Activated CD4-positive, CD25-positive, alpha-beta regulatory T cell treated with anti-CD3 and anti-CD28 coated beads, Interleukin-2, amount 50 U/mL, for 24 hours (primary cell): ENCODE measurements at places on chromosomes 11 and 22.
A peak's percentile ranks its signal among the peaks of the same experiment; 100 is the strongest.

GRCh38 chr11:47055534-47055933, 119.0 kb downstream of the CSTPP1 start:
- no peak for ATAC-seq

GRCh38 chr11:86818462-86819192, 18.3 kb downstream of the PRSS23 start:
- ATAC-seq = no peak

GRCh38 chr11:126899961-126900748, 100.4 kb downstream of the KIRREL3 start:
- no peak for ATAC-seq

- ATAC-seq = no peak
Observed at GRCh38 chr11:60482361-60482760, 10.2 kb upstream of the MS4A12 start.

DNA sequence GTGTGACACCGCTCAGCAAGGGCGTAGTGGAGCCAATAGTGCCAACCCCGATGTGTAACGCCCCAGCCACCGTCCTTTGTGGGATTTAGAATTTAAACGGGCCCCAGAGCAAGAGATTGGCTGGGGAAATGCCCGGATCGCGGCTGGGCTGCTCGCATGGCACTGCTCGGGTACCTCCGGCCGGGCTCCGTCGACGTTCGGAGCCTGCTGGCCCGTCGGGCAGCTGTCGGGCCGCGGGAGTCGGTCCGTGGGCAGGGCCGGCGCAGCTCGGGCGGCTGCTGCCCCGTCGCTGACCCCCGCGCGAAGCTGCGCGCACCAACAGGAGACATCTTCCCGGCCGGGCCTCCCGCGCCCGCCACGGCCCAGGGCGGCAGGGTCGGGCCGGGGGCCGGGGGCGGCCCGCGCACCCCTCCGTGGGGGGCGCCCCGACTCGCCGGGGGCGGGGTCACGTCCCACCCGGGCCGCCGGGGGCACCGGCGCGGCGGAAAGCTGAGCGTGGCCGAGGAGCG, 1.3 kb upstream of the KDM2A start:
- no peak for ATAC-seq

DNA sequence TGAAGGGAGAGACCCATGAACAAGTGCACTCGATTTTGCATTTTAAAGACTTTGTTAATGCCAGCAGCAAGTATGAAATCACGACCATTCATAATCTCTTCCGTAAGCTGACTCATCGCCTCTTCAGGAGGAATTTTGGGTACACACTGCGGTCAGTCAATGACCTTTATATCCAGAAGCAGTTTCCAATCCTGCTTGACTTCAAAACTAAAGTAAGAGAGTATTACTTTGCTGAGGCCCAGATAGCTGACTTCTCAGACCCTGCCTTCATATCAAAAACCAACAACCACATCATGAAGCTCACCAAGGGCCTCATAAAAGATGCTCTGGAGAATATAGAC, 5.9 kb downstream of the SERPIND1 start:
- ATAC-seq = no peak

DNA sequence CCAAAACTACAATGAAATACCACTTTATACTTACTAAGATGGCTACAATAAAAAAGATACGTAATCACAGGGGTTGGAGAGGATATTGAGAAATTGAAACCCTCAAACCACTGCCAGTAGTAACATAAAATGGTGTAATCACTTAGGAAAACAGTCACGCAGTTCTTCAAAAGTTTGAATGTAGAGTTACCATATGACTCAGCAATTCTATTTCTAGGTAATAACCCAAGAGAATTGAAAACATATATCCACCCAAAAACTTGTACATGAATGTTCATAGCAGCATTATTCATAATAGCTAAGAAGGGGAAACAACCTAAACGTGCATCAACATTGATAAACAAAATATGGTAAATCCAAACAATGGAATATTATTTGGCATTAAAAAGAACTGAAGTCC, 24.4 kb upstream of the PSMA1 start:
- ATAC-seq = peak; percentile 89

GRCh38 chr11:70834984-70835560, 417.3 kb downstream of the SHANK2 start:
- ATAC-seq = no peak

DNA sequence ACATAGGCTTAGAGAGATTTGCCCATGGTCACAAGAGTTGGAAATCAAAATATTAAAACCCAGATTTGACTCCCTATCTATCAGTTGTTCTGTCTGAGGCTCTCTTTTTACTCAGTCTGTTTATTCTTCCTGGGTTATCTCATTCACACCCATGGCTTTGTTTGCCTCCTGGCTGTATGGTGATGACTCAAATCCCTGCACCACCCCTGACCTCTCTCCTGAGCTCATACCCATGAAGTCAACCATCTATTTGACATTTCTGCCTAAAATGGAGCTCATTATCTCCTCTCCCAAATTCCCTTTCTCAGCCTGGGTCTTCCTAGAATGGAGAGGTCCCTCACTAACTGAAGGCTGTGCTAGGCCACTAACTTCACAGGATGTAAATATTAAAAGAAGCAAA, 27.8 kb upstream of the CCDC134 start:
- ATAC-seq = no peak

DNA sequence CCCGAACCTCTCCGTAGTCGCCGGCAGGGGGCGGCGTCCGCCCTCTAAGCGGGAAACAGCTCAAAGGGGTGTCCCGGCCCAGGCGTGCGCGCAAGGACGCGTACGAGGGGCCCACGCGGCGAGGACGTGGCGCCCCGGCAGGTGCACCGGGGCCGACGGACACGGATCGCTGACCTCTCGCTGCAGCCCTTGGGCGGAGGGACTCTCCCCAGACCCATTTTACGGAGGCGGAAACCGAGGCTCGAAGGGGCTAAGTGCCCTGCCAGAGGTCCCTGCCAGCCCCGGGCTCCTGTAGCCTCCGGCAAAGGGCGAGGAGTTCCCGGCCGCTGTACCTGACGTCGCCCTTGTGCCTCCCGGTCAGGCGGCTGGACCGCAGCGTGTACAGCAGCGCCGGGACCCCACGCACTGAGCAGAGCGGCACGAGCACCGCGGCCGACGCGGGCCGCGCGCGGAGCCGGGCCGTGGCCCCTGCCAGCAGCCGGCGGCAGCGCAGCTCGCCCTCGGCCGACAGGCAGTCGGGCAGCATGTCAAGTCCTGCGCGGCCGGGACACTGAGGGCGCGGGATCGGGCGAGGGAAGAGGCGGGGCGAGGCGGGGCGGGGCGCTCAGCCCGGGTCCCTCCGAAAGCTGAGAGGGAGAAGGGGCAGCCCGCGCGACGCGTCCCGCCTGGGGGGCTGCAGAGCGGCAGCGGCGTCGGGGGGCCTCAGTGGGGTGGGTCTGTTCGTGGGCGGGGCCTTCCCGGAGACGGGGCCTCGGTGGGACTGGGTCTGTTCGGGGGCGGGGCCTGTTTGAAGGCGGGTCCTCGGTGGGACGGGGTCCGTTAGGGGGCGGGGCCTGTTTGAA, at the start of gene NUDT8:
Gene NUDT8, minus strand, starts transcription at position 552 of the 842 bp plus-strand sequence. Its CDS starts 26 bp downstream, at position 526.
- peak; percentile 75 for ATAC-seq

GRCh38 chr11:121755191-121755590, 302.4 kb upstream of the SORL1-AS1 start:
- ATAC-seq = no peak

DNA sequence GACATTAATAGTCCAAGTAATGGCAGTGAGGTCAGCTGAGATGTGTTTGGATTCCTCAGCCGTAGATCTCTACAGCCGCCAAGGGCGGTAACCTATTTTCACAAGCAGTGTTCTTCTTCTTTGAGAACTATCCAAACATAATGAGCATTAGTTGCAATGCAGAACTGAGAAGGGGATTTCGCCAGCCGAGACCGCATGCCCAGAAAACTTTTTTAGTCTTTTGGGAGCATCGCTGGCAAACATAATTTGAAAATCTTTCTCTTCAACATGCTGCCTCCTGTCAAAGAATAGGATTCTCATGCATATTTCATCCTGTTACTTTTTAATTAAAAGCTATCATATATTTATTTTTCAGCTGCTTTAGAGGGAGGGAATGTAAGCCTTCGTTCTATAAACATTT, 81.4 kb upstream of the SEZ6L start:
- no peak for ATAC-seq

DNA sequence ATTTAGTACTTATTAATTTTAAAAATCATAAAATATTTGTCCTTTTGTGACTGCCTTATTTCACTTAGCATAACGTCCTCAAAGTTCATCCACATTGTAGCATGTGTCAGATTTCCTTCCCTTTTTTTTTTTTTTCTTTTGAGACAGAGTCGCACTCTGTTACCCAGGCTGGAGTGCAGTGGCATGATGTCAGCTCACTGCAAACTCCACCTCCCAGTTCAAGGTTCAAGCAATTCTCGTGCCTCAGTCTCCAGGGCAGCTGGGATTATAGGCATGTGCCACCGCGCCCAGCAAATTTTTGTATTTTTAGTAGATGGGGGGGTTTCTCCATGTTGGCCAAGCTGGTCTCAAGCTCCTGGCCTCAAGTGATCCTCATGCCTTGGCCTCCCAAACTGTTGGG, 10.6 kb downstream of the RAB6A start:
- no peak for ATAC-seq

DNA sequence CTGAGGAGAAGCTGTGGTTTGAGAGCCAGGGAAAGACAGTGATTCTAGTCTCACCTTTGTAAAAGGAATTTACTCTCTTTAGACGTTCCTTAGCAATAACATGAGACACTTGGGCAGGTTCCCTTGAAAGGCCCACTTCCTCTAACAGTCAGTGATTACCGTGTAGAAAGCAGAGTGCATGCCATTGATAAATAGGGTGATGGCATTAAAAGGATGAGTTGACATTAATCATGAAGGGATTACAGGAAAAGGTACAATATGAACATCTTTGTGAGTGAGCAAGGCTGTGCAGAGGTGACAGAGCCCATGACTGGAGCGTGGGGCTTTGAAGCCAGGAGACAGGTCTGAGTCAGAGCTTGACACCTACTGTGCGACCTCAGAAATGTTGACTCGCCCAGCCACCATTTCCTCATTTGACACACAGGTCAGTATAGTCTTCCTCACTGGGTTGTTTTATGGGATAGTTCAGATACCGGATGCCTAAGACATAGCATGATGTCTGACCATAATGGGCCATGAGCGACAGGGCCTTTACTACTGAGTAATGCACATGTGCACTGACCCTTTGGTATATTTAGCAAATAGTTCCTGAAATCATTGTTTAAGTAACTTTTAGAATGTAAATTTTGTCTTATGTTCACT, 341.7 kb upstream of the MTNR1B start:
- no peak for ATAC-seq

- ATAC-seq = no peak
Observed at GRCh38 chr11:8809939-8810539, 101.0 kb upstream of the AKIP1 start.

DNA sequence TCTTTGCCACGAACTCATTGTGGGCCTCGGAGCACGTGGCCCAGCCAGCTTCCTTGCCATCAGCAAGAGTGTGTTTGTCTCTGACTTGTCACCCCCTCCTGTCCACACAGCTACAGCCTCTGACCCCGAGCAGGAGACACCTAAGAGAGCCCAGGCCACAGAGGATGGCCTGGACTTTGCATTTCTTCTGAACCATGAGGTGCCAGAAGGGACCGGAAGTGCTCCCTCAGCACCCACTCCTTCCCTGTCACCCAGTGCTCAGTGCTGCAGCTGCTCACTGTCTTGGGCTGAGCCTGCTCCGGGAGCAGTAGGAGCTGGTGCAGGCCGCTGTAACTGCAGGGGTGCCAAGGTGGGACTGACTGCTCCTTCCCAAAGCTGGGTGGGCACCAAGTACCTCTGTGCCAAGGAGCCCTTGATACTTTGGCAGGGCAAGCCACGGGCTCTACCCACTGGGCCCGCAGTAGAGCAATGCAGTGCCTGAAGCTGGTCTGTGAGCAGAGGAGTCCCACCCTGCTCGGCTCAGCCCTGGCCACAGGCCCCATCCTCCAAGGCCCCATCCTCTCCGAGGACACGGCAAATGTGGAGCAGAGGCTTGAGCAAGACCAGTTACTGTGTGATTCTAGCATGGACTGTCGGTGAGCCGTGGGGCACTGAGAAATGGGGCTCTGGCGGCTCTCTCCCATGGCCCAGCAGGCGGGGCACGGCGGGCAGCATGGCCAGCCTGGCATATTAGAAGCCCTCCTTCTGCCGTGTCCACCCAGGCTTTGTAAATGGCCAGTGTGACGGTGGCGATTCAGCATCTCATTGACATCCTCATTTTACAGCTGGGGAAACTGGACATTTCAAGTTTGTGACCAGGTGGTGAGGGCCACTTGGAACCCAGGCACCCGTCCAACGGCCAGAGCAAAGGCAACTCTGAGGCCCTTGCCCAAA, 6.3 kb downstream of the GRK2 start:
- peak; percentile 26 for ATAC-seq

GRCh38 chr22:29521526-29521925, 32.0 kb downstream of the THOC5 start:
- no peak for ATAC-seq

DNA sequence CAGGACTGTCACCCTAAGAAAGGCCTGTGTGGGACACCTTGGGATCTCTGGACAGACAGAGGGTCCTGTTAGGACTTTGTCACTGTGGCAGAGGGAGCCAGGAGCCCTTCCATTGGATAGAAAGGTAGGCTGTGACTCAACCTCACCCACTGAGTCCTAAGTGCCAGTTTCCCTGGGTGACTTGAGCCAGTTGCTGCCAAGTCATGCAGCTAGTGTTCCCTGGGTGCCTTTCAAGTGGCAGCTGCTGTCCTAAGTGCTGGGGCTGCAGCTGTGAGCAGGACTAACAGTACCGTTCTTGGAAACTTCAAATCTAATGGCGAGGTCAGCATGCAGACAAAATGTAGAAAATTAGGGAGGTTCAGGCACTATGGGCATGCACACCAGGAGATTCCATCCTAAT, 393.7 kb downstream of the TMEM135 start:
- no peak for ATAC-seq

GRCh38 chr22:20427945-20428417, 9.6 kb downstream of the SCARF2 start:
- ATAC-seq = no peak

GRCh38 chr11:40294741-40295140, 1164.7 kb downstream of the LRRC4C start:
- no peak for ATAC-seq

- no peak for ATAC-seq
Observed at GRCh38 chr22:27537501-27537900, 264.1 kb downstream of the MN1 start.

GRCh38 chr11:44167046-44167445, 71.6 kb downstream of the EXT2 start:
- ATAC-seq = no peak

DNA sequence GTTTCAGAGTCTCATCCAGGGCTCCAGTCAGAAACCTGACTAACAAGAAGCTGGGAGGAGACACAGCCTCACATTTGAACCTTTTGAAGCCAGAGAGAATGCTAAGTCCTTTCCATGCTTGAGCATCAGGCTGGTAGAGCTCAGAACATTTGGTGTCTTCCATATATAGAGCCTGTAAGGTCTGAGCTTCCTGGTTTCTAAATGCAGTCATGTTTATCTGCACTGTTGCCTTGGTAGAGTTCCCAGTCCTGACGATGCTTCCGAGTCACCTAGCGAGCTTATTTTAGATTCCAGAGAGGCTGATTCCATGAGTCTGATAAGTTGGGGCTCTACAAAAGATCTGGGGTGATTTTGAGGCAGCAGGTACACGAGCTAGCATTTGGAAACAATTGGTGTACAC, 68.4 kb upstream of the SORL1 start:
- ATAC-seq = no peak
